ENCODE measurements at places on chromosomes 2 and 18.

DNA sequence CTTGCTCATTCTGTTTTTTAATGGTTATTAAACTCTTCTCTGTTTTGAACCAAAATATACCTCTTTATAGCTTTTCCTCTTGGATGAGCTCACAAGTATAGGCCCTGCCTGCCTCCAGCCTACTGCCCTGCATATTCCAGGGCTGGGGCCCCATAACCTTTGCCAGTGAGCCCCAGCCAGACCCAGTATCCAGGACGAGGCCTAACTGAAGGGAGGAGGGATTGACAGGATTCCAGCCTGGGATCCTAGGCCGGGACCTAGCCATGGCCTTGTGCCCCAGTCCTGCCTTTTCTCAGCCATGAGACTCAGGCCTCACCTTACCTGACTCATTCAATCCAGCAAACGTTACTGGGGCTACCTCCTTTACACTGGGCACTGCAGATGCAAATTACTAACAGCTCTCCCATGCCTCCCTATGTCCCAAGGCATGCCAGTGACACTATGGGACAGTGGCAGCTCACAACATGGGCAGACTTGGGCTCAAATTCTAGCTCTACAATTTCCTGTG is 159.2 kb downstream of the DDX1 start:
- no peak for DNase-seq

DNA sequence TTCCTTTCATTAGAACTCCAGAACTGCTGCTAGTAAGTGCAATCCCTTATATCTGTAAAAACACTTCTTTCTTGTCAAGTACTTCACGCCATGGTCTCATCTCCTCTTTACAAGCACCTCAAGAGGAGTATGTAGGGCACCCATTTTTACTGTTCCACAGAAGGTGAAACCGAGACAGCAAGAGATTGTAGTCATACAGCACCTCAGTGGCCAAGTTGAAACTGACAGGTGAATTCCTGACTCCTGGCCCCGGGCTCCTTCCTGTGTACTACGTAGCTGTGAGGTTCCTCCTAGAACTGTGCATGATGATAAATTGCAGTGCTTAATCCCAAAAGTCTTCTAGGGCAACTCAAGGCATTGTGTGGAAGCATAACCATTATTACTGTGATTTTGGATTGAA is 131.5 kb upstream of the MEIS1 start:
- DNase-seq: no peak

GRCh38 chr2:168196764-168197180 is 50.6 kb downstream of the STK39 start:
- no peak for DNase-seq

- DNase-seq: no peak
Observed at GRCh38 chr2:7819316-7819715, 862.5 kb upstream of the ID2 start.

- DNase-seq: no peak
Observed at GRCh38 chr2:71930049-71930681, 217.5 kb downstream of the CYP26B1 start.

GRCh38 chr18:11981543-11982366 is 448 bp downstream of the IMPA2 start:
- DNase-seq: no peak

DNA sequence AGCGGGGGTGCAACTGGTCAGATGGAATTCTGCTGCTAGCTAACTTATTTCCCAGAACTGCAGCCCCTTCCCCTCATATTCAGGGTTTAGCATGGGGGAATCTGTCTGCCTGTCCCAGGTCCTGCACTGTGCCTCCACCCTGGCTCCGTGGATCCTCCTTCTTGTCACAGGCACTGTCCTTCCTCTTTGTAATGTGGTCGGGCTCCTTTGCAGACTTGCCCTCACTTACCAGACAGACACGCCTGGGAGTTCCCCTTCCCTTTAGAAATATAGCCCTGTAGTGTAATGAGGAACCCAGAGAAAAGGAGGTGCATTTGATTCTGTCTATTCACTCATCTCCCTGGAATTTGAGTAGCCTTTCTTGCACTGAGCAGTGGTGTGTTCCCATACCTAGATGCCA is 108.7 kb downstream of the TRIM43 start:
- DNase-seq: no peak

DNA sequence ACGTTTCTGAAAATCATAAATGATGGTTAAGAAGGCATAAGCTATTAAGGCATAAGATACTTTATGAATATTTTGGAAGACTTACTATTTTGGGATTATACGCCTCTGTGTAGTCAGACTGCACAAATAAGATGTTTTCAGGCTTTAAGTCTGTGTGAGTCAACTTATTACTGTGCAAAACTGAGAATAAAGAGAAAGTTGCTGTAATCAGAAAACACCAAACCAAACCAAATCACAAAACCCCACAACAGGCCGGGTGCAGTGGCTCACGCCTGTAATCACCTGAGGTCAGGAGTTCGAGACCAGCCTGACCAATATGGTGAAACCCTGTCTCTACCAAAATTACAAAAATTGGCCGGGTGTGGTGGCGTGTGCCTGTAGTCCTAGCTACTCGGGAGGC is 7.7 kb downstream of the CLK1 start:
- DNase-seq: no peak

- no peak for DNase-seq
Observed at GRCh38 chr18:6885992-6886796, 156.7 kb downstream of the ARHGAP28 start.
